Bronchial smooth muscle cell (primary cell): ENCODE measurements at places on chromosomes 4 and X. TPM values are rescaled to one million over a fixed set of nuclear protein-coding genes. Genes with fewer than 3 reads are reported as not detected.

Gene MAGEA8
- total RNA-seq: not detected in 2 replicates

Gene MAGED4B
- 18.3 and 51.6 TPM in 2 replicates for total RNA-seq

Gene BEX2
- 0.60 and 1.4 TPM in 2 replicates for total RNA-seq

Gene FAAH2
- total RNA-seq: 0.26 and 0.47 TPM in 2 replicates

Gene APLN
- total RNA-seq: 0.26 and 0.32 TPM in 2 replicates

Gene GABRB1
- 0.60 and 3.9 TPM in 2 replicates for total RNA-seq

Gene CCNB3
- total RNA-seq: 0.63 TPM in 1 of 2 replicates, not detected in the other

Gene DIPK2B
- not detected in 2 replicates for total RNA-seq

Gene GRK4
- 6.4 and 6.8 TPM in 2 replicates for total RNA-seq

Gene MMRN1
- 0.09 and 0.16 TPM in 2 replicates for total RNA-seq

Gene GUCY1A1
- total RNA-seq: 4.5 and 8.5 TPM in 2 replicates

Gene SHOX
- not detected in 2 replicates for total RNA-seq

Gene FANCB
- total RNA-seq: 3.2 and 3.3 TPM in 2 replicates

Gene MAGEC1
- not detected in 2 replicates for total RNA-seq

Gene PLXNA3
- 9.1 and 16.4 TPM in 2 replicates for total RNA-seq

Gene PAGE2B
- not detected in 2 replicates for total RNA-seq
